ENCODE measurements at places on chromosomes 6 and 20.

- no peak for DNase-seq
These were observed 226.1 kb upstream of the FERMT1 start for GRCh38 chr20:6348908-6349307.

GRCh38 chr6:47375426-47375825, 65.7 kb upstream of the TNFRSF21 start:
- no peak for DNase-seq

DNA sequence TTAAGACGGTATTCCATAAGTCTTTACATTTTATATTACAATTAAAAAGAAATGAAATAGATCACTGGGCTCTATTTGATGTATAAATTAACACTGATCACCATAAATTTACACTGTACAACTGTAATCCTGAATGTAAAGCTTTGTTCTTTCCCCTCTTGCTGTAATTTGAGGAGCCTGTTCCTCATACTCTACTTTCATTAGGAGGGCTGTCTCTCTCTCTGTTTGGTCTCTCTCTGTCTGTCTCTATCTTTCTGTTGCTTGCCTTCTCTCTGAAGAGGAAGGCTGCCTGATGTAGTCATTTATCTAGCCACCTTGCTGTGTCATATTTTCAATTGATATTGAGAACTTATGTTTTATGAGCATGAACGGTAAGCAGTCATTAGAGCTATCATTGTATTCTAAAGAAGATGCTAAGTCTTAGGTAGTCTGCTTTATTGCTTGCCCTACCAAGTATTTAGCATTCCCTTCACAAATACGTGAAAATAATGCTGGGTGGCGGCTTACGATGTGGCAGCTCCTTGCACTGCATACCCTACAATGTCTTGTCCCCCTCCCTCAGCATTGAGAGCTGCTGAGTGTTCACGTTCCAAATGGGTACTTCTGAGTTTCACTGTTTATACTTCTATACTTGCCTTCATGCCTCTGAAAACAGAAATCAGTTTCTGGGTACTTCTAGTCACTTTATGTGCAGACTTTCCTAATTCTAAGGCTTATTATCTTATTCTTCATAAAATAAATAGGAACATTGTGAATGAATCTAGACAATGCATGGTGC, 205.5 kb downstream of the NKAIN2 start:
- DNase-seq: no peak

DNA sequence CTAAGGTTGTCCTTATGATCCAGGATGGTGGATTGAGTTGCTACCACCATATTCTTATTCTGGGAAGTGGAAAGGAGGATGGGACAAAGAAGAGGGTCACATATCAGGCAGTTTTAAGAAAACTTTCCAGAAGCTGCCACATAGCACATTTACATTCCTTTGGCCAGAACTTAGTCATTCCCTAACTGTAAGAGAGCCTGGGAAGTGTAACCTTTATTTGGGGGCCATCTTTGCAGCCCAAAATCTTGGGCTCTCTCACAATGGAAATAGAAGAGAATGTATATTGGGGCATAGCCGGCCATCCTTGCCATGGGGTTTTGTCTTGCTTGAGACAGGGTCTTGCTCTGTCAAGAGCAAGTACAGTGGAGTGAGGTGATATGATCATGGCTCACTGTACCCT, 8.4 kb downstream of the ZNF341 start:
- DNase-seq: no peak

DNA sequence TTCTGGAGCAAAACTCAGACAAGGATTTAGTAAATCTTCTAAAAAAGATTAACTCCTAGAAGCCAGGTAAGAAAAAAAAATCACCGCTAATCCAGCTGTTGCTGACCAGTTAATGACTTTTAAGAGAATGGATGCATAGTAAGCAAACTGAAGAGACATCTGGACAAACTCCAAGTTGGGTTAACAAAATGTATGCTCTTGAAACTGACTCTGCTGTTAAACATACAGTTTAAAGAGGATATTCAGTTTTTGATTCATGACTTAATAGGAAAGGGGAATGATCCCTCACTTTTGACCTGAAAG, 70.4 kb downstream of the PLAGL1 start:
- no peak for DNase-seq

GRCh38 chr6:80143419-80143937, 37.0 kb downstream of the BCKDHB start:
- no peak for DNase-seq

GRCh38 chr6:142947714-142948480, 2.9 kb upstream of the HIVEP2 start:
- DNase-seq: no peak

GRCh38 chr6:96301023-96301422, 220.6 kb upstream of the UFL1 start:
- DNase-seq: no peak

DNA sequence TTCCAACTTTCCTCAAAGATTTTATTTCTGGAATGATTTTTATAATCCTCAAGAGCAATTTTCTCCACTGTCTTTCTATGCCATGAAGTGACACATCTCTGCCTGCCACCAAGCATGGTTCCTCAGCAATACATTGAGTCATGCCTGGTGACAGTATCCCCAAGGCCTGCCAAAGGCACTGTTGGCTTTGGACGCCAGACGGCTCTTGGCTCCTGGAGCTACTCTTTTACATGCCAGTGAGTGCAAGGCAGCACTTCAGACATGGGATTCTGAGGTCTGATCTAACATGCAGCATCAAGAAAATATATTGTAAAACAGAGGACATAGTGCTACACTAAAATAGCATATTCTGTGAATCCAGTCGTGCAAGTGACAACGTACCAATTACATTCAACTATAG, 20.1 kb upstream of the PLEKHG1 start:
- DNase-seq: no peak

- no peak for DNase-seq
These were observed 196.9 kb upstream of the ZNF184 start for GRCh38 chr6:27669624-27670301.

DNA sequence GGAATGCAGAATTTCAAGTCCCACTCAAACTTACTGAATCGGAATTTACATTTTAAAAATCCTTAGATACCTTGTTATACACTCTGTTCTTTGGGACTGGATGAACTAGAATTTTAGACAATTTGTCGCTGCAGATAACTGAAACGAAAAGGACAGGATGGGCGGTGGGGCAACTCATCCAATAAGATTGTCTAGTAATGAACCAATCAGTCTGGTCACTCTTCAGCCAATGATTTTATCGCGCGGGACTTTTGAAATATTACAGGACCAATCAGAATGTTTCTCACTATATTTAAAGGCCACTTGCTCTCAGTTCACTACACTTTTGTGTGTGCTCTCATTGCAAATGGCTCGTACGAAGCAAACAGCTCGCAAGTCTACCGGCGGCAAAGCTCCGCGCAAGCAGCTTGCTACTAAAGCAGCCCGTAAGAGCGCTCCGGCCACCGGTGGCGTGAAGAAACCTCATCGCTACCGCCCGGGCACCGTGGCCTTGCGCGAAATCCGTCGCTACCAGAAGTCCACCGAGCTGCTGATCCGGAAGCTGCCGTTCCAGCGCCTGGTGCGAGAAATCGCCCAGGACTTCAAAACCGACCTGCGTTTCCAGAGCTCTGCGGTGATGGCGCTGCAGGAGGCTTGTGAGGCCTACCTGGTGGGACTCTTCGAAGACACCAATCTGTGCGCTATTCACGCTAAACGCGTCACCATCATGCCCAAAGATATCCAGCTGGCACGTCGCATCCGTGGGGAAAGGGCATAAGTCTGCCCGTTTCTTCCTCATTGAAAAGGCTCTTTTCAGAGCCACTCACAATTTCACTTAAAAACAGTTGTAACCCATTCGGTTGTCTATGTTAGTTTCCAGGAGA, 41.9 kb upstream of the HFE start:
- DNase-seq: peak; percentile 88
